LoVo (cell line): ENCODE measurements at places on chromosomes 4 and X.

GRCh38 chr4:146359771-146360170, 145.4 kb downstream of the REELD1 start:
- DNase-seq: no peak

DNA sequence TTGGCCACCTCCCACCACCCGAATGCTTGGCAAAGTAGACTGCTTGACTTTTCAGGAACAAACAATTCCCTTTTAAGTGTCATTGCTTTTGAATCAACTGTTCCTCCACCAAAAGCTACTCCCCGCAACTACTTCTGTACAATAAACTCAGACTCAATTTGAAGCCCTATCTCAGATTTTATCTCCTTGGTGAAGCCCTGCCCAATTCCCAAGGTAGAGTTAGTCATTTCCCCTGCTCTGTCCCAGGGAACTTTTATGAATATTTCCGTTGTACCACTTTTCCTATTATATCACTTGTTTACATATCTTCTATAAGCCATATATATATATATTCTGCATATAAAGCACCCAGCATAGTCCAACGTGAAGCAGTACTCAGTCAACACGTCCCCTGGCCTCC, 102.8 kb downstream of the C4orf51 start:
- DNase-seq: no peak

DNA sequence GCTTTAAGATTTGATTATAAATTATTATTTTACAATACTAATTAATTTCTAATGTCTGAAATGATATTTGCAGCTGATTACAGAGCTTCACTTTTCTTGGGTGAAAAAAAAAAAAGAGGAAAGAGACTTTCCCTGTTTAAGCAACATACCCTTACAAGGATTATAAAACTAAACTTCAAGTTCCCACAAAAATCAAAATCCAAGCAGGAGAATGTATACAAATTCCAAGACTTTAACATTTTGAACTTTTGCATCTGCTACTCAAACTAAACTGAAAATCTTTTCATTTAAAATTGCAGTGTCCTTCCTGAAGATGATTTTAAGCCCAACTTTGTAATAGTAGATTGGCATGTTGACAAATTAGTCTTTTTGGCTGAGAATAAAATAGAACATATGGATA, 742.4 kb upstream of the INTU start:
- no peak for DNase-seq

- DNase-seq: no peak
Observed at GRCh38 chr4:145307120-145307519, 126.7 kb upstream of the OTUD4 start.

DNA sequence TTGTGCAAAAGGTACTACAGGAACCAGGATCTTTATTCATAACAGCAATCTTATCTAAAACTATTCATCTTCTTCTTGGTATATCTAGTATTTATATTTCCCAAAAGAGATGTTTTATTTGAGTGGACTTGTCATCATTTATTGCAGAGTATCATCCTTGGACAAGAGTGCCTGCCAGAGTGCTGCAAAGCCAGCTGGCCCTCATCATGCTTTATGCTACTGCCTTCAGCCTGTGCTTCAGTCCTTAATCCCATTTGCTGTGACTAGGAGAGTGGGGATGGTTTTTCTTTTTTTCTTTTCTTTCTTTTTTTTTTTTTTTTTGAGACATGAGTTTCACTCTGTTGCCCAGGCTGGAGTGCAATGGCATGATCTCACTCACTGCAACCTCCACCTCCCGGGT, 33.5 kb upstream of the ELF2 start:
- DNase-seq: no peak

DNA sequence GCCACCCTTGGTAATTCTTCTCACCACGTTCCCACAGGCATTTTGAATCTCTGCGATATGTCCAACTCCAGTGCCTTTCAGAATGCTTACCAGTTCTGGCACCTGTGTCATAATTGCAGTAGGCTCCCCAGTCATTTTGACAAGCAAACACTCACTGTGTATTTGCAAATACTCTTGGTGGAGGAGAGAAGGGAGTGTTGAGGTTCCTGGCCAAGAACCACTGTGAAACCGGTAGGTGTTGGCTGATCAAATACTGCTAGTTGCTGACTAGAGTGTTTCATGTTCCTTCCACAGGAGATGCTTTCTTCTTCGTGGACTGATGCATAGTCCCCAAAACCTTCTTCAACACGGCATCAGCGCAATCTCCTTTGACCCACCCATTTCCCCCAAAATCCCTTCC, 16.0 kb upstream of the NLGN4X start:
- DNase-seq: no peak

DNA sequence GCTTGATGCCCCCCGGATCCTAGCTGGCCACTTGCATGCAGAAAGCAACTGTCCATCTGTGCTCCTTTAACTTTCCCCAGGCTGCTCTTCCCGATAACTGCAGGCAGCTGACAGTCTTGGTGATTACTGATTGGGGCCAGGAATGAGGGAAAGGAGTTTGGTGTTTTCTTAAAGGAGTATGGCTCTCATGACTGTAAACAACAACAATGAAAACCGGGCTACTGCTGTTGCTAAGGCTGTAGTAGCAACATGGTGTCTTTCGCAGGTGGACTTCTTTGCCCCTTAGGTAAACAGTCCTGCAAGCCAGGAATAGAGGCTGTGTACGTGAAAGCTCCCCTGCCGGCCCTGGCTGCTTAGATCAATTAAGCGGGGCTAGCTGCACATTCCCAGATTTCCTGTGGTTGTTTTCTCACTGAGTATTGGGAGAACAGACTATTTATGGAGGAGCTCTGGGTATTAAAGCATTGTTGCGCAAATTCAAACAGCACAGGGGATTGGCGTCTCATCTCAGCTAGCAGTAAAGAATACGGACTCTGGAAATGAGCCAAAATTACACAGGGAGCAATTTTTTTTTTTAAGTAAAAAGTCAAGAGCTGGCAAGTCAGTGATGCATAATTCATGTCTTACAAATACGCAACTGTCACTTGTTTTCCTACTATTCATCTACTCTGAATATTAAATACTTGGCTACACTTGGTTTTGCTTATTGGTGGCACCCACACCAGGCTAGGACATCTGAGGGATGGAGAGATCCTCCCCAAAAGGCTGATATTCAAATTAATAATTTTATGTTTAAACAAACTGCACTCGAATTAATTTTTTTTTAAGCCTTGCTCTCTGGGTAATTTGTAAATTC, 61.6 kb upstream of the NAP1L5 start:
- no peak for DNase-seq

- no peak for DNase-seq
Observed at GRCh38 chr4:52755426-52755825, 4.2 kb upstream of the ERVMER34-1 start.

GRCh38 chr4:101126059-101126458, 221.3 kb downstream of the PPP3CA start:
- DNase-seq: no peak

DNA sequence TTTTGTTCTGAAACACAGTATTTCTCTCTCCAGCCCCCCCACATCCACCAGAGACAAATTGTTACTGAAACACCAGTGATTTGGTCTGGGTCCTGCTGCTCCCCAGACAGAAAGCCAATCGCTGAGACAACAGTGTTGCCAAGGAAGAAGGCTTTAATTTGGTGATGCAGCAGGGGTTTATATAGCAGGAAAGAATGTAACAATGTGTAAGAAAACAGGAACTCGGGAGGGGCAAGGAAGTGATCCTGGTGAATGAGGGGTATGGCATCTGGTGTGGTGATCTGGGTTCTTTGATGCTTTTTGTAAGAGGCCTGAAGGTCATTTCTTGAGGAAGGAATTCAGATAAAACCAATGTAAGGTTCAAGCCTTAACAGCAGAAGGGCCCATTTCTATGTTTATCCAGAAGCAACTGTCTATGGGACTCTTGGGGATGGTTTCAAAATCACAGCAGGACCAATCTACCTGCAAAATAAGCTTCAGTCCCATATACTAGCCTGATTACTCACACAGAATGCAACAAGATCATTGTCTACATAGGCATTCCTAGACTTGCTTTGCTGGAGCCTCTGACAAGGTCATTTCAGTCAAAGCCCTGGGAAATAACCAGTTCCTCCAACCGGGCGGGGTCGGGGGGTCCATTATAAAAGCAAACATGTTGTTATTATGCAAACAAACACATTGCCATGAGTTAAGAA, 445.2 kb upstream of the ZFP42 start:
- DNase-seq: no peak

- no peak for DNase-seq
Observed at GRCh38 chrX:118632862-118633261, 94.5 kb upstream of the IL13RA1 start.

- DNase-seq: no peak
Observed at GRCh38 chrX:103361798-103362197, 5.5 kb downstream of the TCEAL9 start.

DNA sequence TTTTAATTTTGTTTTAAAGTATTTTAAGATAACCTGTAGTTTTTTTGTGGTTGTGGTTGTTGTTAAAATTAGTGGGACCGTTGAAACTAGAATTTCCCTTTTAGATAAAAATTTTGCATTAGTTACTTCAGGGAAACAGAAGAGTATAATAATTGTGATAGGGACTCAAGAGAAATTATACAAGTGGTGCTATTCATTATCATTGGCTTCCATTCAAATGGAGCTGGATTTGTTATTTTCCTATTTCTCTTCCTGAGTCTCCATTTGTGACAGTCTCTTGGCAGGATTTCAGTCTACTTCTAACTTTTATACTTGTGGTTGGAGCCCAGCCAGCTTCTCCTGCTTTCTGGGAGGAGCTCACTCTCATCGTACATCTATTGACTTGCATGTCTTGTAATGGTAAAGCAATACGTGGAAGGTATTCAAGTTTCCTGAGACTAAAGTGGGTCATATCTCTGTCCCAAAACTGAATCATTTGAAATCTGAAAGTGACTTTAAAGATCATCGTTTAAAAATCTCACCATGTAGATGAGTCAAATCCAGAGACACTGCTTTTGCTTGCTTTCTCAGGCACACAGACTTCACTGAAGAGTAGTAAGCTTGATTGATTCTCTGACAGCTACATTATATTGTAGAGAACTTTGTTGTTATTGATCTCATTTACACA, 155.8 kb downstream of the RPA4 start:
- peak; percentile 6 for DNase-seq

GRCh38 chr4:73729534-73730165, 10.7 kb upstream of the CXCL8 start:
- peak; percentile 69 for DNase-seq
